Effector memory CD8-positive, alpha-beta T cell (primary cell): ENCODE measurements at places on chromosomes 4 and X.
A peak's percentile ranks its signal among the peaks of the same experiment; 100 is the strongest.

DNA sequence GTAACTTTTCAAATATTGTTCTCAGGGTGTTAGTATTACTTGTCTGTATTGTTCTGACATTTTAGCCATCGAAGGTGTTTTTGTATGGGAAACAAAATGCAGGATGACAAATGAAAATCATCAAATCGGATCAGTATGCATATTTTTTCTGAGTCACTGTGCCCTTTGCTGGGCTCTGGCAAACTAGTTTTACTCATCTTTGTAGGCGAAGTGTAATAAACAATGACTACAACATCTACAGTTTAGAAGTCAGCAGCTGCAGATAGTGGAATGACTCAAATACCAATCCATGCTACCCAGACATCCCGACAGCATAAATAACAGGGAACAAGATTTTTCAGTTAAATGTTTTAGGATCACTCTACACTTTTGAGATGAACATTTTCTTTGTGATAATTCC, 557.3 kb upstream of the TENM3 start:
- DNase-seq = no peak
- no peak overlapping the region for H3K27ac ChIP-seq
- H3K27me3 ChIP-seq = no peaks in the 10 kb centered on the region
- no peaks in the 10 kb centered on the region for H3K4me1 ChIP-seq

DNA sequence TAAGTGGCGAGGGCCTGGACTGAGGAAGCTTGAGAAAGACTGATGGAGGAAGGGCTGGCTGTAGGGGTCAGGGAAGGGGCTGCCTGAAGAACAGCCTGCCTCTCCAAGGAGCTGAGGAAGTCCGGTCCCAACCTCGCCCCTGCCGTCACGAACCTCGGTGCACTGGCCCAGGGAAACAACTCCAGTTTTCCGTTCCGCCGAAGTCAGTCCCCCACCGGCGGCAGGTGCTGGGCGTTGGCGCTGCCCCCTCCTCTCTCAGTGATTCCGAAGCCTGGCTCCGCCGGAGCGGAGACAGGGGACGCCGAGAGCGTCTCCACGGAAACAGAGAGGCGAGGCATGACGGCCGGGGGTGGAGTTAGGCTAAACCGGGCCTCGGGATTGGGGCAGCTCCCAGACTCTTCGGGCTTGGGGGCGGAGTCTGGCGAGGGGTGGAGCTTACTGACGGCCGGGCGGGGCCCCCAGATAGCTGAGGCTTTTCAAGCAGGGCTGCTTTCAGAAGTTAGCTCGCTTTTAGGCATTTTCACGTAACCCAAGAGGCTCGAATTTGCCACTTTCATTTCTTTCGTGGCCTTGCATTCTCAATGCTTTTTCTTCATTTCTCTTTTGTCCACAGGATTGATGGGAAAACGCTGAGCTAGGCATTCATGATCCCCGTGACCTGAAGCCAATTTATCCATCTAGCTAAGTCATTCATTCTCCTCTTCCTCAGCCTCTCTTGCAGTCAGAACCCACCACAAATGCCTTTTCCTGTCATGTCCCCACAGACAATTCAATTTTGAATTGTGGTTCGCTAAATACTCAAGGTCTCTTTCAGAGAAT, at the start of gene TTC29:
Gene TTC29, minus strand, starts transcription at position 309 of the 819 bp plus-strand sequence. CDS start 5,969 bp downstream, outside the sequence.
- no peaks in the 10 kb centered on the region for H3K36me3 ChIP-seq
- H3K4me1 ChIP-seq = peaks cover 18% of the 10 kb centered on the region
- peak within 1 kb of the TSS; percentile 77 for H3K4me3 ChIP-seq
- peak within 1 kb of the TSS; percentile 4 for H3K27ac ChIP-seq

- peaks cover 19% of the 10 kb centered on the region for H3K4me1 ChIP-seq
- no peaks in the 10 kb centered on the region for H3K27me3 ChIP-seq
- no peak overlapping the region for H3K4me3 ChIP-seq
- no peaks in the 10 kb centered on the region for H3K36me3 ChIP-seq
Measured at GRCh38 chrX:64198036-64198435, 7.5 kb downstream of the AMER1 start.

GRCh38 chr4:120225527-120225926, 158.9 kb upstream of the MAD2L1 start:
- no peaks in the 10 kb centered on the region for H3K27me3 ChIP-seq
- no peak overlapping the region for H3K27ac ChIP-seq
- no peak for DNase-seq
- no peak overlapping the region for H3K4me3 ChIP-seq
- H3K4me1 ChIP-seq = no peaks in the 10 kb centered on the region
- no peaks in the 10 kb centered on the region for H3K36me3 ChIP-seq

- H3K36me3 ChIP-seq = no peaks in the 10 kb centered on the region
- no peak overlapping the region for H3K4me3 ChIP-seq
- no peaks in the 10 kb centered on the region for H3K4me1 ChIP-seq
- H3K27ac ChIP-seq = no peak overlapping the region
Measured at GRCh38 chr4:114180481-114180880, 201.0 kb upstream of the ARSJ start.

- no peaks in the 10 kb centered on the region for H3K27me3 ChIP-seq
- no peaks in the 10 kb centered on the region for H3K4me1 ChIP-seq
- no peak for DNase-seq
- no peak overlapping the region for H3K4me3 ChIP-seq
- H3K27ac ChIP-seq = no peak overlapping the region
- H3K36me3 ChIP-seq = no peaks in the 10 kb centered on the region
Measured at GRCh38 chr4:93646233-93646930, 182.2 kb upstream of the ATOH1 start.

DNA sequence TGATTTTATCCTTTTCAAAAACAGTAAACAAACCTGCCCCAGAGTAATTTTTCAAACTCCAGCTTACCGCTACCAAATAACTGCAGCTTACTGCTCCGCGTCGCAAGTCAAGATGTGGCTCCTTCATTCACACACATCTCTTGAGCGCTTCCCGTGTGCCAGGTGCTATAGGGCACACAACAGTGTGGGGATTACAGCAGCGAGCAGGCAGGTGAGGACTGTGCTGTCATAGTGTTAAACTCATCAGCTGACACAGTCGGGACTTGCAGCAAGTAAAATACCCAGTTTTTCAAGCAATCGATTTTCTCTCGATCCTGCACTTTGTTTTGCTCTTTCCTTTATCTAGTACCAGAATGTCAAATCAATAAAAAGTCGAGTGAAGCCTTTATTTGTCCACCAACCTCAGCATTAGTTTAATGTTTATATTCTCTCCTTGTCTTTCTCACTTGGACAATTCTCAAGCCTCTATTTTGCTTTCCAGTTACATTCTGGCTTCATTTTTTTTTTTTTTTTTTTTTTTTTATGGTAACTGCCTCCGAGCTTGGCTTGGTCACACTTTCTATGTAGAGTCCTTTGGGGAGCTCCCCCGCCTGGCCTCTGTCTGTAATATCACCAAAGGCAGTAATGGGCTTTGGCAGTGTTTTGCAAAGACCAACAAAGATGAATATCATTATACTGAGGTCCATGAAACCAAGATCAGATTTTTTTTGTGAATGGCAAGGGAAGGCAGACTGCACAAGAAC, 8.3 kb upstream of the ASB5 start:
- no peak overlapping the region for H3K27ac ChIP-seq
- H3K27me3 ChIP-seq = peaks cover 39% of the 10 kb centered on the region
- H3K36me3 ChIP-seq = no peaks in the 10 kb centered on the region
- no peak overlapping the region for H3K4me3 ChIP-seq

DNA sequence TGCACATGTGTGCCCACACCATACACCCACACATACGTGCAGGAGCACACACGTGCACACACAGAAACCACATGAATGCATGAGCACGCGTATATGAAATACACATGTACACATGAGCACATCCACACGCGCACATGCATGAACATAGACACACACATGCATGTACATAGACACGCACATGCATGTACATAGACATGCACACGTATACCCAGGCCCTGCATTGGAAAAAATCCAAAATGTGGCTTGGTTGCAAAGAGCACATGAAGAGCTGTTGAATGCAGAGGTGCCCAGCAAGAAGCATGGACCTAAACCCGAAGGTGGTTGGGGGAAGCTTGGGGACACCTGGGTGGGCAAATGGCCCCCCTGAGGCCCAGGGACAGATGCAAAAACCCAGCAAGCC, 18.5 kb downstream of the CD99 start:
- peaks cover 40% of the 10 kb centered on the region for H3K36me3 ChIP-seq
- no peaks in the 10 kb centered on the region for H3K27me3 ChIP-seq
- H3K27ac ChIP-seq = peak overlapping the region; percentile 92
- no peak for DNase-seq
- H3K4me3 ChIP-seq = peak overlapping the region; percentile 80
- peaks cover 52% of the 10 kb centered on the region for H3K4me1 ChIP-seq

DNA sequence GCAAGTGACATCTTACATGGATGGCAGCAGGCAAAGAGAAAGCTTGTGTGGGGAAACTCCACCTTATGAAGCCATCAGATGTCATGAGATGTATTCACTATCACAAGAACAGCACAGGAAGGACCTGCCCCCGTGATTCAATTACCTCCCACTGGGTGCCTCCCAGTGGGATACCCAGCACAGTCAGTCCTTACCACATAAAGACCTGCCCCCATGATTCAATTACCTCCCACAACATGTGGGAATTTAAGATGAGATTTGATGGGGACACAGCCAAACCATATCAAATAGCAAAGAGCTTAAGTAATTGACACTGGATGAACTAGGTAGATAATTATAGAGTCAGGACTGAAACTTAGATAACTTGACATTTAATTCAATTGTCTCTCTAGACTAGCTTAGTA, 85.6 kb downstream of the SLIT2 start:
- DNase-seq = no peak
- H3K27me3 ChIP-seq = no peaks in the 10 kb centered on the region

DNA sequence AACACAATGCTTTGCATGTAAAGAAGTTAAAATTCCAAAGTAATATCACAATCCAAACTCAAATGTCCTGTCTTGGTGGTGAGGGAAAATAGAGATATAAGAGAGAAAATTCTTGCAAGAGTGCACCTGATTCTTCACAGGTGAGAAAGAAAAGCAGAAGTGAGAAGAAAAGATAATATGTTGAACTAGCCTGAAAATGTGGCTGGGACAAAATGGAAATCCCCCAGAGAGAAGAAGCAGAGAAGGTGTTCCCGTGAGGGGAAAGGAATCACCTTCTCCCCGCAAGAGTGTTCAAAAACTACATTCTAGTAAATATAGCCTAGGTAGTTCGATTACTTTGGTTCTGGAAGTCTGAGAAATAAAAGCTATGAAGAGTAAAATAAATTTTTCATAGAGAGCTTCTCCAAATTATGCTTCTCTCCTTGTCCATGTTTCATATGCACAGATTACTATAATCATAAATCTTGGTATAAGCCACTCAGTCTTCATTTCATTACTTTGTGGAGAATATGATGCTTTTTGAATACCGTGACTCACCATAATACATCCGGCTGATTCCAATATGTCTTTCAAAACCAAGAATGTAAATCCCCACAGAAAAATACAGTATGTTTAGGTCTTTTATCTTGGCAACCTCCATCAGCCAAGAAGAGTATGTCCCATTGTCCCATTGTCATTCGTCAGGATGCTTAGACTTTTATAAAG, 63.1 kb downstream of the COX18 start:
- no peaks in the 10 kb centered on the region for H3K36me3 ChIP-seq
- no peak for DNase-seq
- peaks cover 37% of the 10 kb centered on the region for H3K27me3 ChIP-seq
- no peak overlapping the region for H3K4me3 ChIP-seq
- H3K4me1 ChIP-seq = no peaks in the 10 kb centered on the region

DNA sequence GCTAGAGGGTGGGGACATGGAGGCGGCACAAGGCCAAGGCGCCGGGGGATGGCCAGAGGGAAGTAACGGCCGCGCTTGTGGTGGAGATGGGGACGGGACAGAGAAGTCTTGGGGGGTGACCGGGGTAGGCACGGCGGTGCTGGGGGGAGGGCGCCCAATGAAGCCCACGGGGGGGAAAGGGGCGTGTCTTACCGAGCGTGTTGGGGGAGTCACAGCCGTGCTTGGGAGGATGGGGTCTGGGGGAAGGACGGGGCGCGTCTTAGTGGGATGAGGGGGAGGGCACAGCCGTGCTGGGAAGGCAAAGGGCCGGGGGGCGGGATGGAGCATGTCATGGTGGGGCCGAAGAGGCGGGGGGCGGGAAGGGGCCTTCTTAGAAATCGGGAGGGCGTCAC, 952 bp downstream of the ARSD start:
- H3K4me1 ChIP-seq = peaks cover 4% of the 10 kb centered on the region
- H3K36me3 ChIP-seq = no peaks in the 10 kb centered on the region
- no peaks in the 10 kb centered on the region for H3K27me3 ChIP-seq
- no peak for DNase-seq
- H3K27ac ChIP-seq = peak overlapping the region; percentile 78

- H3K27ac ChIP-seq = no peak overlapping the region
- H3K27me3 ChIP-seq = peaks cover 67% of the 10 kb centered on the region
- no peak for DNase-seq
Measured at GRCh38 chr4:42398171-42398870, 1.0 kb downstream of the SHISA3 start.

DNA sequence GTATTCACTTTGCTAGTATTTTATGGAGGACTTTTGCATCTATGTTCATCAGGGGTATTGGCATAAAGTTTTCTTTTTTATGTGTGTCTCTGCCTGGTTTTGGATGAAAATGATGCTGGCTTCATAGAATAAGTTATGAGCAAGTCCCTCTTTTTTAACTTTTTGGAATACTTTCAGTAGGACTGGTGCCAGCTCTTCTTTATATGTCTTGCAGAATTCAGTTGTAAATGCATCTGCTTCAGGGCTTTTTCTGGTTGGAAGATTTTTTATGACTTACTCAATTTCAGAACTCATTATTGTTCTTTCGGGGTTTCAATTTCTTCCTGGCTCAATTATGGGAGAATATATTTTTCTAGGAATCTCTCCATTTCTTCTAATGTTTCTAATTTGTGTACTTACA, 9.1 kb upstream of the CSN2 start:
- no peaks in the 10 kb centered on the region for H3K4me1 ChIP-seq
- H3K36me3 ChIP-seq = no peaks in the 10 kb centered on the region
- DNase-seq = no peak

GRCh38 chr4:86129546-86129945, 230.3 kb downstream of the MAPK10 start:
- no peaks in the 10 kb centered on the region for H3K4me1 ChIP-seq
- H3K27ac ChIP-seq = no peak overlapping the region
- H3K4me3 ChIP-seq = no peak overlapping the region
- no peaks in the 10 kb centered on the region for H3K27me3 ChIP-seq
- no peak for DNase-seq
- no peaks in the 10 kb centered on the region for H3K36me3 ChIP-seq

- H3K4me3 ChIP-seq = no peak overlapping the region
- H3K27ac ChIP-seq = no peak overlapping the region
- H3K27me3 ChIP-seq = no peaks in the 10 kb centered on the region
- DNase-seq = no peak
- H3K36me3 ChIP-seq = no peaks in the 10 kb centered on the region
Measured at GRCh38 chr4:137626942-137627738, 94.8 kb upstream of the PCDH18 start.
